Stimulated activated CD8-positive, alpha-beta memory T cell treated with anti-CD3 and anti-CD28 coated beads, Interleukin-4, amount 100 ng/mL, for 24 hours (primary cell): ENCODE measurements at places on chromosomes 4 and X.

DNA sequence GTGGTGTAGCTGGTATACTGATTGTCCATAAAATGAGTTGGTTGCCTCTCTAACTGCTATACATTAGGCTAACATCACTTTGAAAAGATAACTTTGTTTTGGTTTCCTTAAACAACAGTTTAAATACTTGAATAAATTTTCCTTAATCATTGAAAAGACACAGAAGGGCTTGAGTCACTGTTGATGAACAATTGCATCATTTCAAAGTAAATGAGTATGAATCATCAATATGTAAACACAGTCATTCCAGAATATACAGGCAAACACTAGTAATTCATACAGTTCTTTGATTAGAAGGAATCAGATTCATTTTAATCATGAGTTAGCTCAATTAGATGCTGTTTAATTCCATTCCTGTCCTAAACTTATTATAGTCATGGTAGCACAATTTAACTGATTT, 160.6 kb downstream of the AFF2 start:
- DNase-seq, result no peak

GRCh38 chrX:45806410-45807121, 605.9 kb upstream of the DIPK2B start:
- DNase-seq, result no peak

- DNase-seq, result no peak
Measured at GRCh38 chr4:156705311-156705710, 266.3 kb downstream of the PDGFC start.

DNA sequence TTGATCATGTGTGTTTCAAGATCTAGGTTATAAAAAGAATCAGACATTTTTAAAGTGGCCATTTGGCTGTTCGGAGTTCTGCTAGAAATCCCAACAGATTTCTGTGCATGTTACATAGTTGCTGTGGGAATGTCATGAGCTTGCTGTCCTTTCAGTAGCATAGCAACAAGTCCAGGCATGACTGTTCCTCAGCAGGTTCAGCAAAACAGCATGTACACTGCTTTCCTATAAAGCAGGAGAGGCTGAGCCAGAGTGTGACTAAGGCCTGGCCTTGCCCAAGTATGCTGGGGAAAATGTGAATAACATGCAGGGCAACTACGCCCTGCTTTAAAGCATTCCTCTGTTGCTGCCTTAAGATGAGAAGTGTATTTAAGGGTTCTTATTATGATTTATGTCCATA, 217.1 kb upstream of the SMIM31 start:
- DNase-seq, result no peak

GRCh38 chrX:85244450-85245211, 840 bp downstream of the ZNF711 start:
- no peak for DNase-seq
